ENCODE measurements at places on chromosomes 4 and X. TPM values are rescaled to one million over a fixed set of nuclear protein-coding genes. Genes with fewer than 3 reads are reported as not detected.

Gene HS3ST1
- polyA plus RNA-seq, result not detected

Gene P2RY4
- polyA plus RNA-seq, result not detected

Gene PGAM4
- polyA plus RNA-seq, result not detected

Gene MSANTD1
- not detected for polyA plus RNA-seq

Gene NPY5R
- polyA plus RNA-seq, result not detected

Gene PLXNB3
- not detected for polyA plus RNA-seq

Gene TGIF2LX
- polyA plus RNA-seq, result not detected

Gene WDR45
- polyA plus RNA-seq, result 68.1 TPM

Gene GASK1B
- polyA plus RNA-seq, result not detected

Gene DOK7
- polyA plus RNA-seq, result not detected

Gene INTU
- not detected for polyA plus RNA-seq

Gene TAF7L
- not detected for polyA plus RNA-seq

Gene DCX
- not detected for polyA plus RNA-seq

Gene RPL39
- polyA plus RNA-seq, result 3,977 TPM

Gene BEND2
- not detected for polyA plus RNA-seq

GRCh38 chr4:157421365-157421764 lies 200.8 kb downstream of the GRIA2 start:
- H3K27ac ChIP-seq, result no peak overlapping the region
- H3K36me3 ChIP-seq, result no peaks in the 10 kb centered on the region
- no peaks in the 10 kb centered on the region for H3K4me1 ChIP-seq

- no peaks in the 10 kb centered on the region for H3K36me3 ChIP-seq
- no peak overlapping the region for H3K27ac ChIP-seq
- H3K27me3 ChIP-seq, result no peaks in the 10 kb centered on the region
- H3K4me3 ChIP-seq, result no peak overlapping the region
Observed at GRCh38 chr4:21596521-21596920, 352.1 kb downstream of the KCNIP4 start.

DNA sequence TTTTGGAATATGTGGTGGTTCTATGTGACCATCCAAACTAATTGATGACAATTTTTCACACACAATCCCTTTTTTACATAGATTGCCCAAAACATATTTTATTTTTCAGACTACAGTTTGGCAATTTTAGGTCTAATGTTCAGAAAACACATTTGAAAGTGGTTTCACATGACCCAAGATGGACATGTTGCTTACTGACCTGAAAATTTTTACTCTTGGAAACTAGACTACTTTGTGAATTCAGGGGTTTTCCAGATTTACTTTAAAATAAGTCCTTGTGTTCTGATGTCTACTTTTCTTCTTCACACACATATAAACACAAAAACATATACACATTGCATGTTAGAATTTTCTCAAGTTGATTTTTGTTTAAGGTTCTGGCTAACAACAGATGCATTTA lies 79.5 kb downstream of the HMGB2 start:
- no peak for DNase-seq
- H3K36me3 ChIP-seq, result no peaks in the 10 kb centered on the region
- H3K4me1 ChIP-seq, result no peaks in the 10 kb centered on the region
- H3K27ac ChIP-seq, result no peak overlapping the region
- H3K4me3 ChIP-seq, result no peak overlapping the region

- H3K36me3 ChIP-seq, result no peaks in the 10 kb centered on the region
- H3K4me1 ChIP-seq, result no peaks in the 10 kb centered on the region
- no peaks in the 10 kb centered on the region for H3K27me3 ChIP-seq
- no peak overlapping the region for H3K27ac ChIP-seq
Observed at GRCh38 chrX:11647138-11647537, 18.6 kb downstream of the ARHGAP6 start.

- no peaks in the 10 kb centered on the region for H3K36me3 ChIP-seq
- H3K4me1 ChIP-seq, result no peaks in the 10 kb centered on the region
- no peak overlapping the region for H3K27ac ChIP-seq
- no peaks in the 10 kb centered on the region for H3K27me3 ChIP-seq
- no peak for DNase-seq
Observed at GRCh38 chrX:41043674-41044345, 41.4 kb upstream of the USP9X start.

- H3K36me3 ChIP-seq, result no peaks in the 10 kb centered on the region
- DNase-seq, result no peak
- H3K27ac ChIP-seq, result no peak overlapping the region
Observed at GRCh38 chrX:78673246-78673645, 14.1 kb upstream of the RTL3 start.

- H3K27me3 ChIP-seq, result no peaks in the 10 kb centered on the region
- no peak for DNase-seq
- no peaks in the 10 kb centered on the region for H3K36me3 ChIP-seq
- H3K4me3 ChIP-seq, result no peak overlapping the region
- no peak overlapping the region for H3K27ac ChIP-seq
Observed at GRCh38 chr4:123301923-123302322, 94.7 kb upstream of the SPRY1 start.

DNA sequence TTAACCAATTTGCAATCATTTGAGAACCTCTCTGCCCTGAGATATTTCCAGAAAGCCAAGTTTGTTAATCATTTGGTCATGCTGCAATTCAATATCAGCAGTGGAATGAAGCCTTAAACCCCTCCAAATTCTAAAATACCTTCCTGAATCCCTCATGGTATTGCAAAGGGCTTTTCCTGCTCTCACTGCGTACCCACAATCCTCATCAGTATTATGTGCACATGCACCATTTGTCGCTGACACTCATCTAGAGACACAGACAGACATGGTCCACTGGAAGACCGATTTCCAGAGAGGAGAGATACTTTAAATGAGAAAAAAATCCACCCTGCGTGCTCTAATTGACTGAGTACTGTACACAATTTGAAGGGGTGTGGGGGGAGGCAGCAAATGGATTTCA lies 104.4 kb downstream of the GPC3 start:
- H3K27ac ChIP-seq, result no peak overlapping the region
- no peaks in the 10 kb centered on the region for H3K36me3 ChIP-seq
- H3K27me3 ChIP-seq, result no peaks in the 10 kb centered on the region
- DNase-seq, result no peak
- no peaks in the 10 kb centered on the region for H3K4me1 ChIP-seq
- no peak overlapping the region for H3K4me3 ChIP-seq

GRCh38 chr4:123939621-123940020 lies 543.0 kb downstream of the SPRY1 start:
- no peaks in the 10 kb centered on the region for H3K4me1 ChIP-seq
- no peaks in the 10 kb centered on the region for H3K27me3 ChIP-seq
- H3K27ac ChIP-seq, result no peak overlapping the region
- no peak for DNase-seq
- no peaks in the 10 kb centered on the region for H3K36me3 ChIP-seq

DNA sequence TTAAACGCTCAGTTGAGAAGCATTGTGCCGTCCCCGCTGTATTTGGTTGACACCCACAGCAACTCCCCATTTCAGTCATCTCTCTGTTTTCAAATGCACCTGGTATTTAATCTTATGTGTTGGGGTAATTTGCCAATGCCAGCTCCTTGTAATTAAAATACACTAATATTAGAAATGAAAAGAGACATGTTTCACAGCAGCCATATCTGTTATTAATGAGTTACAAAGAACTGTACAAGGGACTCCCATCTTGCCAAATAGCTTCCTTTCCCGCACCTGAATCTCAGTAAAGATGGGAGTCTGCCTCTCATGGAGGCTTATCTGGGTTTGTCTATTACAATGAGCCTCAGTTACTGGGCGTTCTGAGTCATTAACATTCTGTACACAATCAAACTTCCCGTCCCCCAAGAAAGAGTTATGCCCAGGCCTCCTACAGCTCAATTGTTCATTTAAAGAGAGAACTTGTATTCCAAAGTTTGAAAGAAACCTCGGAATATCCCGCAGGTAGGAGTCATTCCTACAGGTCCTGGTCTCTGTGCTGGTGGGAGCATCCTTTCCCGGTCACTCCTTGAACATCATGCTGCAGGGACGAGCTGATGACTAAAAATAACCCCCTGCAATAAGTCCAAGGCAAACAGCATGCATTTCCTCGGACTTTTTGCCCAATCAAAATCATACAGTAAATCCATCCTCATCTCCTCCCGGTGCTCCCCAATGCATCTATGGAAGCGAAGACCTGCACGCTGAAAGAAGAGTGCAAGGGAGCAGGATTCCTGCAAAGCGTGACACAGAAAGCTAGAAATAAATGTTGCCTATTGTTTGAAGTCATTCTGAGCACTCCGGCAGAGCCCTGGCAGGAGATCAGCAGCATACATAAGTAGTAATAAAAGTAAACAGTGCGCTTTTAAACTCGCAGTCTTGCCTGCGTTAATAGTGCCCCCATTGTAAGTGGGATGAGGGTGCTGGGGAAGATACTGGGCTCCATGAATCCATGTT lies 926 bp downstream of the NDP start:
- peak overlapping the region; percentile 51 for H3K4me3 ChIP-seq
- no peak for DNase-seq
- H3K27me3 ChIP-seq, result no peaks in the 10 kb centered on the region
- no peaks in the 10 kb centered on the region for H3K4me1 ChIP-seq
- no peak overlapping the region for H3K27ac ChIP-seq

GRCh38 chrX:8907688-8908087 lies 106.5 kb upstream of the FAM9A start:
- no peaks in the 10 kb centered on the region for H3K36me3 ChIP-seq
- no peak overlapping the region for H3K4me3 ChIP-seq
- no peak for DNase-seq

DNA sequence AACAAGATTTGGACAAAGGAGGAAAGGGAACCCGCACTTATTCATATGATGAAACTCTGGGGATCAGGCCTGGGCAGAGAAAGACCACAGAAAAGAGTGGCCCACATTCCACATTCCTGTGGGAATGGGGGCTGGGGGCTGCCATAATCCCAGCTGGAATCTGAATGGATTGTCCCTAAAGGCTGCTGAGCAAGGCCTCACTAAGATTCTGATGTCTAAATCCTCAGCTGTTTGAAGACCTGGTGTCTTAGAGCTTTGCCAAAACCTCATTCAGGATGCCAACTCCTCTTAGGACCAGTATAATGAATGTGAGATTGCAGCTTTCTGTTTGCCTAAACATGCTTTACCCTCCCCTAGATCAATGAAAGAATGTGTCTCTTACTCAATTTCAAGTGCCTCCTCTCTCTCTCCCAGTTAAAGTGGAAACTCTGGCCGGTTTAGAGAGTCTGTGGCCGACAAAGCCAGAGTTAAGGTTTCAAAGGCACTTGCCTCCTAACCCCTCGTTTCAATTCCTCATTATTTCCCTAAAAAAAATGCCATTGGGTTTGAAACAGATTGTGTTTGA lies 33.3 kb upstream of the GPC4 start:
- no peak overlapping the region for H3K27ac ChIP-seq
- H3K4me3 ChIP-seq, result no peak overlapping the region
- no peak for DNase-seq
- H3K36me3 ChIP-seq, result no peaks in the 10 kb centered on the region
- H3K27me3 ChIP-seq, result no peaks in the 10 kb centered on the region
- no peaks in the 10 kb centered on the region for H3K4me1 ChIP-seq

GRCh38 chr4:141899541-141899940 lies 263.2 kb downstream of the IL15 start:
- H3K27me3 ChIP-seq, result no peaks in the 10 kb centered on the region
- H3K27ac ChIP-seq, result no peak overlapping the region
- no peaks in the 10 kb centered on the region for H3K36me3 ChIP-seq
- no peak overlapping the region for H3K4me3 ChIP-seq
- DNase-seq, result no peak

GRCh38 chr4:157713342-157713741 lies 459.5 kb downstream of the GASK1B start:
- H3K27ac ChIP-seq, result no peak overlapping the region
- no peaks in the 10 kb centered on the region for H3K27me3 ChIP-seq
- H3K4me3 ChIP-seq, result no peak overlapping the region

GRCh38 chr4:6549445-6549844 lies 25.5 kb upstream of the MAN2B2 start:
- H3K4me1 ChIP-seq, result no peaks in the 10 kb centered on the region
- no peak for DNase-seq
- H3K27ac ChIP-seq, result no peak overlapping the region
- no peak overlapping the region for H3K4me3 ChIP-seq

DNA sequence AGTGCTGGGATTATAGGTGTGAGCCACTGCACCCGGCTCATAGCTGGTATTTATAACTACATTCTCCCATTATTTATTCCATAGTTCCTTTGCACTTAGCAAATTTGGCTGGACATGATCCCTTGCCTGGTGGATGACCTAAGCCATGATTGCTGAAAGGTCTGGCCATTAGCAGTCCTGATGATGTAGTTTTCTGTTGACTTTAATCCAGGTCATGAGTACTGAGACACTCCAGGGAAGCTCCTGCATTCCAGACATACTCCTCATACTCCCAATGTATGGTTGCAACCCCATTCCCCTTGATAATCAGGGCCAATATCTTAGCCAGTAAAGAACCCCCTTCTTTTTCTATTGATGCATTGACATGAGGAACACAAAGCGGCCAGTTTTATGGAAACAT lies 24.4 kb upstream of the MGST2 start:
- no peak overlapping the region for H3K4me3 ChIP-seq
- H3K27ac ChIP-seq, result no peak overlapping the region
- no peaks in the 10 kb centered on the region for H3K27me3 ChIP-seq
- no peaks in the 10 kb centered on the region for H3K4me1 ChIP-seq

GRCh38 chrX:149124526-149125108 lies 380.5 kb downstream of the IDS start:
- no peaks in the 10 kb centered on the region for H3K4me1 ChIP-seq
- DNase-seq, result no peak
- no peak overlapping the region for H3K27ac ChIP-seq

DNA sequence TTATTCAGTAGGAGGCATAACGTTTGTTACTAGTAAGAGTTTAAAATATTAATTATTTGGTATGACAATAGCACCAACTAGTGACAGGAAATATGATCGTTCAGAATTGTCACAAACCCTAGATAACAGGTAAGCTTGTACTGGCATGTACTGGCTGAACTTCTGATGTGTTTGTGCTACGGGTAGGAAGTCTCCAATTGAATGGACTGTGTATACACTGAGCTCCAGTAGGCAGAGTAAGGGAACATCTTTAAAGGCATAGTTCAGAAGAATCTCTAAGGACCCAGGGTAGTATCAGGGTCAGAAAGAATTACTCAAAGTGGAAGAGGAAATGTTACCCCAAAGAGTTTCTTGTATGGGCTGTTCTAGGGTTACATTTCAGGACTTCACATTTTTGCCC lies 230.4 kb downstream of the EDA2R start:
- H3K27ac ChIP-seq, result no peak overlapping the region
- no peaks in the 10 kb centered on the region for H3K36me3 ChIP-seq
- H3K27me3 ChIP-seq, result no peaks in the 10 kb centered on the region

GRCh38 chrX:40098264-40099054 lies 701 bp upstream of the BCOR start:
- H3K27me3 ChIP-seq, result no peaks in the 10 kb centered on the region
- H3K27ac ChIP-seq, result peak overlapping the region; percentile 61

GRCh38 chrX:20267931-20268701 lies 1.4 kb upstream of the RPS6KA3 start:
- H3K4me1 ChIP-seq, result peaks cover 11% of the 10 kb centered on the region
- no peak overlapping the region for H3K27ac ChIP-seq
- H3K36me3 ChIP-seq, result no peaks in the 10 kb centered on the region
- no peak overlapping the region for H3K4me3 ChIP-seq
- H3K27me3 ChIP-seq, result no peaks in the 10 kb centered on the region

DNA sequence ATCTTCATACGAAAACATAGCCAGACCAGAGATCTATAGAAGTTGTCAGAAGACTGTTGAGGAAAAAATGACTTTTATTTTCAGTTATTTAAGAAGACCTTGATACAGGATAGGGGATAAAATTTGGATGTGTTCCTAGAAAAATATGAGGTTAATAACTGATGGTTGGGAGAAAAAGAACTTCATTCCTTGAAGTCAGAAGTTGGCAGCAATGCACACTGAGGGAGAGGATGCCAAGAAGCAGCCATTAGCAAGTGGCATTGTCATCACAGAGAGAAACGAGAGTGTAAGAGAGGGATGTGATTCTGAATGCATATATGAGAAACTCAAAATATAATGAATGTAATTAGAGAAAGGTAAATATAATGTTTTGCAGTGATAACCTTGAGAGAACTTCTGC lies 382.1 kb upstream of the EPHA5 start:
- H3K4me3 ChIP-seq, result no peak overlapping the region
- H3K4me1 ChIP-seq, result no peaks in the 10 kb centered on the region
- H3K27ac ChIP-seq, result no peak overlapping the region
- H3K36me3 ChIP-seq, result no peaks in the 10 kb centered on the region
- H3K27me3 ChIP-seq, result no peaks in the 10 kb centered on the region
- no peak for DNase-seq
